ENCODE measurements at places on chromosomes 3 and 15.

- DNase-seq = no peak
Observed at GRCh38 chr3:120684896-120685295, 2.9 kb upstream of the HGD start.

DNA sequence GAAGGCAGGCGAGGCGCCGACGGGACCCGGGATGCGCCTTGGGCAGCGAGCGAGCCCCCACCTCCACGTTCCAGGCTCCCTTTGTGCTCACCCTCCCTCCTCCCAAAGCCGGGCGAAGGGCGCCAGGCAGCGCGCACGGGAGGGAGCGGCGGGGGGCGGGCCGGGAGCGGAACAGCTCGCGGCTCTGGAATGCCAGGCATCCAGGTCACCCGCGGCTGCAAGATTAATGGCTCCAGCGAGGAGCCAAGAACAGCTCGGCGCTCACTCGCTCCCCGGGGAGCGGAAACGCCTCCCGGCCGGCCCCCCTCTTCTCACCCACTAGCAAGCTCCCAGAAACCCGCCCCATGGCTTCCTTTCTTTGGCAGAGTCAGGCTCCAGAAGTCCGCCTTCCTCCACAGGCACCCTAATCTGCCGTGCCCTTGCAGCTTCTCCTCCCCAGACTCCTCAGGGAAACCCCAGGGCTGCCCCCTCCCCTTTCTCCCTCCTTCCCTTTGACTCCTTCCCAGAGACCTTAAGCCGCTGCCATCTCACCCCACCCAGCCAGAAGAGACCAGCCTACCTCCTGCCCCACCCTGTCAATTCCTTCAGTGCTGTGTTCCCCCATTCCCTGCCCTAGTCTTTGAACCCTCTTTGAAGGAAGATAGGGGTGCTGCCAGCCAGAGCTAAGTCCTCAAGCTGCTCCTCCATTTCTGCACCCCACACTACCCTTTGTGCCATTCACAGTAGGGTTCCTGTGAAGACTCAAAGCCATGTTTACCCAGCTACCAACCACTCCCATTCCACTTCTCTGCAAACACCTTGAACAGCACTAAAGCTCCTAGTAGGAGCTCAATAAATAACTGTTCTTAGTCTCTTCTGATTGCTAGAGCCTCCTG is 9.9 kb downstream of the AMOTL2 start:
- peak; percentile 99 for DNase-seq

DNA sequence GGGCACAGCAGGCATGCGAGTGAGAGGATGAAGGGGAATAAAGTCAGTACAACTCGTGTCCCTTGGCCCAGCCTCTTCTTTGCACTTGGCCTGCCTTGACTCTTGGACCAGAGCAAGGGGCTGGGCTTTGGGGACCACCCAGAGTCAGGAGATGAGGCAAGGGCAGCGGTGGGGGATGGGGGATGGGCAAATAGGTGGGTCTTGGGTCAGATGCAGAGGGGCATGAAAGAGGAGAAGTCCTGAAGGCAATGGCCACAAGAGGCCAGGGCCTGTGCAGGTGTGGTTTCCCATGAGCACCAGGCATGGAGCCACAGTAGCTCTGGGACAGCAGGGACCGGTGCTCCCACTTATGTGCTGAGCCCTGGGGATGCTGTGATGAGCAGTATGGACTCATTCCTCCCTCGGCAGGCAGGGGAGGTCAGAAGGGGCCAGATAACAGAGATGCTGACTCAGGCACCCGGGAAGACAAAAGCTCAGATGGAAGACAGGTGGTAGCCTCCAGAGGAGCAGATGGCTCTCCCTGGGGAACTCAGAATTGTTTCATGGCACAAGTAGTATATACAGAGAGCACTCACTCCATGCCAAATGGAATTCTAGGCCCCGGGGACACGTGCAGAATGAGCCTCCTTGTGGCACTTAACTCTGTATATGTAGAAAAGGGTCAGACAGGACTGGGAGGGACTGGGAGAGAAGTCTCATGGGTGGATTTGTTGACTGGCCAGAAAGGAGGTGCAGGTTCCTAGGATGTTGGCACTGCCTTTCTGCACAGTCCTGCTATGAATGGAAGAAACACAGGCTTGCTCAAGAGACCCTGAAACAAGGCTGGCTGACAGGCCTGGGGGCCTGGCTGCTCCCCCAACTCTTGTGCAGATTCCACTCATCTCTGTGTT is 14.3 kb downstream of the ZBTB47 start:
- no peak for DNase-seq

DNA sequence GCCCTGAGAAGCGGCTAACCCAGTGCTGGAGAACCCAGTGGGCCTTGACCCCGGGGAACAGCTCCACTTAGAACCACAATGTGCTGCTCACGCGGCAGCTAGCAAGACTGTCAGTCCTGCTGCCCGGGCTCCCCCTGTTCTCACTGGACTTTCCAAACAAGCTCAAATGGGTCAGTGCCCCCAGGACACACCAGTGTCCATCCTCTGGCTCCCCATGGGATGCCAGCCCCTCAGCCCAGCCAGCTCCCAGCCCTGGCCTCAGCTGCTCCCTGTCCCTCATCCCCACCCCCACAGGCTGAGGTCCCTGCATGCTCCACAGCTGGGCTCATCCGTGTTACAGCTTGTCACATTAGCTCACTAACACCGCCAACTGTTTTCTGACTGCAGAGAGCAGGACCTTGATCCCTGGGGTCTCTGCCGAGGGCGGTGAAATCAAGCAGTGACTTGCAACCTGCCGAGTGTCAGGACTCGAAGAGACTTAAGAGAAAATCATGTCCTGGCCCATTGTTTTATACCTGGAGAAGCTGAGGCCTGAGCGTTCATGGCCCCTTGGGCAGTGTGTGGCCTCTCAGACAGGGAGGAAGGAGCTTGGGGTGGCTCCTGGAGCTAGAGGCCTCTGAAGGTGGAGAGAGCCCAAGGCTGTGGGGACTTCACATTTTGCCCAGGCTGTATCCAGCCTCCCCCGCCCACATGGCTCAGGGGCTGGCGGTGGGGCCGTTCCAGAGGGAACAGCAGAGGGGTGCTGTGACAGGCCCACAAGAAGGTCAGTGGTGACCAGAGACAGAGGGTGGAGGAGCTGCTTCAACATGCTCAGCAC is 157.5 kb downstream of the MEGF11 start:
- no peak for DNase-seq

DNA sequence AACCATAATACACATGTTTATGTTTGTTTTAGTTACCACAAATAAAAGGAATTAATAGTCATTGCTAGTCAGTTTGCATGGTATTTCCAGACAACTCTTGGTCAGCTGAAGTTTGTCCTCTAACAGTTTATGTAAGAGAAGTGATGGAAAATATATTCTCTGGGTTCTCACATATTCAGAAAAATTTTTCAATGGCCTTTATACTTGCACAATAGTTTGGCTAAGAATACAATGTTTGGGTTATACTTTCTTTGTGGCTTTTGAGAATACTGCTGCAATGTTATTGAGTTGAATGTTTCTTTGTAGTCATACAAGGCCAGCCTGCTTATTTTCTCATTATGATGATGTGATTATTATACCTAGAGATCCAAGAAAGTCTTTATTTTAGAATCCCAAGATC is 133.9 kb downstream of the RAP2B start:
- DNase-seq = no peak

GRCh38 chr15:61115679-61116078 is 113.4 kb downstream of the RORA start:
- no peak for DNase-seq

- peak; percentile 21 for DNase-seq
Observed at GRCh38 chr15:99467853-99468464, 97.8 kb upstream of the MEF2A start.

DNA sequence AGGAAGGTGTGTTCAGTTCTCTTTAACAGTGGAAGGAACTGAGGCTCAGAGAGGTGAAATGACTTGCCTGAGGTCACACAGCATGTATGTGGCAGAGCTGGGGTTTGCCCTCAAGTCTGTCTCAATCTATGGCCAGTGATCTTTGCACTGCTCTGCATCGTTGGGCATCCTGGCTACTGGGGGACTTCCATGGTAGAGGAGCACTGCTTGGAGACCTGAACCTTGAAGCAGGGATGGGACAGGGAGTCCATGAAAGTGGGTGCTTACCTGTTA is 2.0 kb downstream of the CORO2B start:
- no peak for DNase-seq
